ENCODE measurements at places on chromosomes 6 and 20. TPM values are rescaled to one million over a fixed set of nuclear protein-coding genes. Genes with fewer than 3 reads are reported as not detected.

DNA sequence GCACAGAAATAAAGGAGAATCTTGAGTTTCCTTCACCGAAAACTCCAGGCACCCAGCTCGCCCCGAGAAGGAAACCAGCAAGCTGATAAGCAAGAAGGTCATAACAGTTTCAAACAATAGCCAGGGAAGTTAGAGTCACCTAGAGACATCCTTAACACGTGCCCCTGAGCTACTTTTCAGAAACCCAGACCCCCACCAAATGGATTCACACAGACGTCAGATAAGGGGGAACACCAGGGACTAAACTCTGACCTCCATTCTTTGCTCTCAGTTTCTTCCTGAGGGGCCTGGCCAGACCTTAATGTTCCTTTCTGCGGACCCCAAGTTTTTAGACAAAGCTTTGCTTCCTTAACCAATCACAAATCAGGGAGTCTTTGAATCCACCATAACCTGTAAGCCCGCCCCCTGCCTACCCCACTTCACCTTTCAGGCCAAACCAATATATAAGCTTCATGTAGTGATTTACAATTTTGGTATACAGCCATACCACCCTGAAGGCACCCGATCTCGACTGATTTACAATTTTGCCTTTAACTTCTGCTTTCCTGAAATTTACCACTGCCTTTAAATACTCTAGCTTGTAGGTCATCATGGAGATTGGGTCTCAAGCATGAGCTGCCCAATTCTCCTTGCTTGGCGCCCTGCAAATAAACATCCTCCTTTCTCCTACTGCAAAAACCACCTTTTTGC is 11.7 kb downstream of the SOD2 start:
- H3K36me3 ChIP-seq, result peaks cover 39% of the 10 kb centered on the region
- no peaks in the 10 kb centered on the region for H3K27me3 ChIP-seq
- no peaks in the 10 kb centered on the region for H3K4me1 ChIP-seq
- no peak overlapping the region for H3K27ac ChIP-seq

Gene SAMD10
- 5.7 TPM for total RNA-seq

DNA sequence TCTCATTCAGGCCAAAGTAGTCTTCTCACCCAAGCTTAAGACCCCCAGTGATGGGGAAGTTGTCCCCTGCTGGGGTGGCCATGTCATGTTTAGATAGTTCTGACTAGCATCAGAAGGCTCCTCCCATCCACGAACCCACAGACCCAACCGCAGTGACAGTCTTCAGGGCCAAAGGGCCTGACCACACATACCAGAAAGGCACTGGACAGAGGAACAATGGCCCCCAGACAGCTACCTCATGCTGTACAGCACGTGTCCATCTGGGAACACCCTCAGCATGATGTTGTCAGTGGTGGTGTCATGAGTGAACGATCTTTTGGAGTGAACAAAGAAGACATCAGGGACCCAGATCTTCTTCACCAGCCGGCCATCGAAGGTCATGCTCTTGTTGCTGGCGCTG is 46.3 kb downstream of the GABRR2 start:
- H3K36me3 ChIP-seq, result no peaks in the 10 kb centered on the region
- no peak overlapping the region for H3K27ac ChIP-seq
- no peaks in the 10 kb centered on the region for H3K4me1 ChIP-seq
- H3K4me3 ChIP-seq, result no peak overlapping the region
- DNase-seq, result no peak
- H3K27me3 ChIP-seq, result no peaks in the 10 kb centered on the region

DNA sequence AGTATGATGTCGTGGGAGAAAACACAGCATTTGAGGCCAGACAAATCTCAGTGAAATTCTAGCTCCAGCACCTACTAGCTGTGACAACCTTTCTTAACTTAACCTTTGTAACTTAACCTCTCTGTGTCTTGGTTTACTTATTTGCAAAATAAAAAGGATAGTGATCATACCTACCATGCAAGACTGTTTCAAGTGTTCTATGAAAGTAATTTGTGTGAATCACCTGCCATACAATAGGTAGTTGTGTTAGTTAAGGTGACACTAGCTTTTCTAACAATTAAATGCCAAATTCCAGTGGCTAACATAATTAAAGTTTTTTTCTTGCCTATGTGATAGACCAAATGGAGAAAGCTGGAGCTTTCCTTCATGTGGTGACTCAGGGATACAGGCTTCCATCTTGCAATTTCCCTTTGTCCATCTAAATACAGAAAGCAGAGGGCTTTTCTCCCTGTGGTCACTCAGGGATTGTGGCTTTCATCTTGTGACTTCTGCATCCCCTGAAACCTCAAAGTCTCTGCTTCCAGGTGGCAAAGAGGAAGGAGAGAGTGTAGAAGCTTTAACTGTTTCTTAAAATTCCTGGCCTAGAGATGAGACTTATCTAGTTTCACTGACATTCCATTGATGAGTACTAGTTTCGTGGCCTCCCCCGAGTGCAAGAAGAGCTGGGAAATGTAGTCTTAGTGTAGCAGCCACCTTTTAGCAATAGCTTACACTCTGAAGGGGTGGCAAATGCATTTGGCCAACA is 311.4 kb downstream of the CLIC5 start:
- H3K4me1 ChIP-seq, result no peaks in the 10 kb centered on the region
- no peak overlapping the region for H3K27ac ChIP-seq
- no peak overlapping the region for H3K4me3 ChIP-seq
- DNase-seq, result no peak

- no peaks in the 10 kb centered on the region for H3K27me3 ChIP-seq
- H3K4me1 ChIP-seq, result no peaks in the 10 kb centered on the region
- H3K36me3 ChIP-seq, result peaks cover 4% of the 10 kb centered on the region
- no peak overlapping the region for H3K27ac ChIP-seq
- H3K4me3 ChIP-seq, result no peak overlapping the region
- DNase-seq, result no peak
Measured at GRCh38 chr20:35042268-35042667, 50.3 kb downstream of the TRPC4AP start.

Gene SYNDIG1
- 5.4 TPM for total RNA-seq

Measured in H9 (cell line).